ENCODE measurements at places on chromosomes 5 and 9.

DNA sequence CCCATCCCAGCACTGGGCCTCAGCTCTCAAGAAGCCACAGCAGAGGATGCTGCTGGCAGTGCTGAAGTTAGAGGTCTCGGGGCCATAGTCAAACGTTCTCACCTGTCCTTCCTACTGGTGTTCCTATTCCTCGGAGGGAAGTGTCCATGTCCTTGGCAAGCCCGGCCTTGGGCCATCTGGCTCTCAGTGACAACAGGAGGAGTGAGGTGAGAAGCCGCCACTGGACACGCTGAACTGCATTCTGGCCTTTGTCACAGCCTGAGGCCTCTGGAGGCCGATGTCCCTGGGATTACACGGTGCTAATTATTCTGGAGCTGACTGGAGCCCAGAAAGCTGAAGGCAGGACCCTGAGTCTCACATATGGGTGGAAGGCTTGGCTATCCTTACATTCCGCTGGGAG, 92.5 kb downstream of the OLFM1 start:
- DNase-seq, result no peak

- DNase-seq, result no peak
Measured at GRCh38 chr5:115840873-115841272, 492 bp downstream of the ATG12 start.

GRCh38 chr5:177294632-177295031, 8.9 kb downstream of the RAB24 start:
- DNase-seq, result no peak

- peak; percentile 50 for DNase-seq
Measured at GRCh38 chr5:114101153-114101552, 260.7 kb upstream of the KCNN2 start.

DNA sequence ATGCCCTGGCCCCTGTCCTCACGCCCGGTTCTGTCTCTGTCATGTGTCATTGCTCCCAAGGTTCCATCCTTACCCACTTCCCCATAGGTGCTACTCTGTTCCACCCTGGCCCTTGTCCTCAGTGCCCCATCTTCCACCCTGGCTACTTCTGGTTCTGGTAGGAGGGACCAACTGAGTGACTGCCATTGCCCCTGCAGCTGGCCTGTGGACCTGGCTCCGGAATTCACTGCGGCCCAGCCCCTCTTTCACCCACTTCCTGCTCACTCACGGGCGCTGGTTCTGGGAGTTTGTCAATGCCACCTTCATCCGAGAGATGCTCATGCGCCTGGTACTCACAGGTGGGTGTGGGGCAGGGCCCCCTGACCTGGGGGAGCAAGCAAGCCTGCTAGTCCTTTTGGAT, 7.4 kb downstream of the PTGS1 start:
- peak; percentile 33 for DNase-seq

GRCh38 chr5:171654881-171655280, 130.7 kb upstream of the SMIM23 start:
- DNase-seq, result peak; percentile 34

DNA sequence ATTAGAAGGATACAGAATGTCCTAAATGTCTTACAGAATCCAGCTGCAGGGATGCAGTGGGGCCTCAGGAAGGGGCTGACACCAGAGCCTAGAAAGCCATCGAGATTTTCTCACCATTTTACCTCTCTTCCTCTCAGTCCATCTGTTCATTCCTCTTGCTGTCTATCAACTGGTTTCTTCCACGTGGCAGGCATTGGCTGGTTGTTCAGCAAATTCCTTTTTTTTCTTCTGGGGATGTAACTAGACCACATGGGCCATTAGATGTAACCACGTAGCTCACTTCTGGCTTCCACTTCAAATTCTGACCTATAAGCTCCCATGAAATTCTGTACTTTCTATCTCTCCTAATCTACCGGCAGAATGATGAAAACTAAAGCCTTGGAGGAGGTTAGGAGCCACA, 93.6 kb upstream of the MTAP start:
- no peak for DNase-seq

DNA sequence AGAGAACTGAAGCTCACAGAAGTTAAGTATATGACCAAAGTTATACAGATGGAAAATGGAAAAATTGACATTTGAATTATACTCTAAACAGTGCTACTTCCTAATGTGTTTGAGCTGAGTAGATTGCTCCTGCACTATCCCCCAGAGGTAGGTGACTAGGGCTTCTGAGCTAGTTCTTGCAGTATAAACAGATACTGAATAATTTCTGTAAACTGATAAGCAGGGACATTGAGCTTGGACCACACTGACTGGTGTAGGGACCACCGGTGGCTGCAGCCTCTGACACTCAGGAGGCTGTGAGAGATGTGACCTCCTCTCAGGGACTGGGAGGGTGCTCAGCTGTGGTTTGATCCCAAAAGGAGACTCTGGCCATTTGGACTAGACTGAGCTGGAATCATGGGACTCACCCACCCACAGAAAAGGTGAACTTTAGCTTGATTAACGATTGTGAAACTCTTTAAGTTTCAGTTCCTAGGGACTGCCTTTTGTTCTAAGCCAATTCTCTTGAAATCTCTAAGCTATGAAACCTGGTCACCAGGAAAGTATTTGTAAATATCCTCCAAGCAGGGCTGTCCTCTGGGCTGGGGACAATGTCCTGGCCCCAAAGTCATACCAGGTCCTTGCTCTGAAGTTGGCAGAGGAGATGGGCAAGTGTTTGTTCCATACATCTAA, 291.5 kb downstream of the SEC61B start:
- DNase-seq, result peak; percentile 73

GRCh38 chr5:98963019-98963418, 34.2 kb upstream of the CHD1 start:
- DNase-seq, result no peak

GRCh38 chr5:18113721-18114120, 479.5 kb downstream of the TAF11L14 start:
- DNase-seq, result peak; percentile 45

GRCh38 chr9:3836011-3836410, 310.2 kb upstream of the RFX3 start:
- no peak for DNase-seq

DNA sequence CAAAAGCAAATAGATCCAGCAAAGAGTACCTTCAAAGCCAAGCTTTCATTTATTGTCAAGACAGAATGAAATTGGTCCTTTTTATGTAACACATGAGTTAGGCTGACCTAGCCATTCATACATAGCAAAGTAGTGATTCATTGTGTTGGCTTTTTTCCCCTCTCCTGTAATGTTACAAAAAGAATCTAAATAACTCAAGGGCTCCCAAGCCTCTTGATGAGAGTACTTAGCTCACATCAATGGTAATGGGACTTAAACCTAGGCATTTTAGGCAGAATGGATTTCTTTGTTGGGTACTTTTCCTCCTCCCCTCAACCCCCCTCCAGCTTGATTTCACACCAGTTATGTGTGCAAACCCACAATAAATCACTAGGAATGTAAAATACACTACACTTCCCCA, 123.7 kb downstream of the EBF1 start:
- no peak for DNase-seq

GRCh38 chr5:135140446-135141204, 106.6 kb upstream of the PITX1 start:
- peak; percentile 95 for DNase-seq

GRCh38 chr5:142823126-142823525, 52.9 kb downstream of the ARHGAP26 start:
- DNase-seq, result no peak

DNA sequence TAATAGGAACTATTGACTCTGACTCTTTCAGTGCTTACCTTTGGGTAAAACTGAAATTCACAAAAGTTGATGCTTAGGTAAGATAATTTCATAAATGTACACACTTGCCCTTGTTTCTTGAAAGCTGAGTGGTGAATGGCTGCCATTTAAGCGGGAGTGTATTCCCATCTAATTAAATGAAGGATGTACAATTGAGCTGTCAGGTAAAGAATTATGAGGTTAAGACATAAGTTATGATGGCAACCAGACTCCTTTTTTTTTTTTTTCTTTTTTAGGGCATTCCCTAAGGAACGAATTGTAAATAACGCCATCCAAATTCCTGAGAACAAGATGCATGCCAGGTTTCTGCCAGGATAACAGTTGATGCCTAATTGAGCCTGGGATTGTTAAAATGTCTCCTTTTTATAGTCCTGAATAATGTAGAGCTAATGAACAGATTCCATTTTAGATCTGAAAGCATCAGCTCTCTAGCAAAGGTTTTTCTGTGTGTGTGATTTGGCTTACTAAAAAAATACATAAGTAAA, 199.7 kb downstream of the ISL1 start:
- DNase-seq, result no peak

DNA sequence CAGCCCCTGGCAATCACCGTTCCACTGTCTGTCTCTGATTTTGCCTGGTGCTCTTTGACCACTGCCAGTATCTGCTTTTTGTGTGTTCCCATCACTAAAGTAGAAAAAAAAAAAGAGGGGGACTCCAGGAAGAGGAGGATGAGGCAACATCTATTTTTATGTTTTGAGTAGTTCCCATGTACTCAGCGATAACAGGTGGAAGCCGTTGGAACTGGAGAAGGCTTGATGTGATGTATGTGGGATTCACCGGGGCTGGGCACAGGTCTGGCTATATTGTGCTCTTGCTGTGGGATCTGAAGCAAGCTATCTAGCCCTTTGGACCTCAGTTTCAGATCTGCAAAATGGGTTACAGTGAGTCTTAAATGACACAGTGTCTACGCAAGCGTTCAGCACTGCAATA, 104.9 kb downstream of the SLIT3 start:
- DNase-seq, result no peak

DNA sequence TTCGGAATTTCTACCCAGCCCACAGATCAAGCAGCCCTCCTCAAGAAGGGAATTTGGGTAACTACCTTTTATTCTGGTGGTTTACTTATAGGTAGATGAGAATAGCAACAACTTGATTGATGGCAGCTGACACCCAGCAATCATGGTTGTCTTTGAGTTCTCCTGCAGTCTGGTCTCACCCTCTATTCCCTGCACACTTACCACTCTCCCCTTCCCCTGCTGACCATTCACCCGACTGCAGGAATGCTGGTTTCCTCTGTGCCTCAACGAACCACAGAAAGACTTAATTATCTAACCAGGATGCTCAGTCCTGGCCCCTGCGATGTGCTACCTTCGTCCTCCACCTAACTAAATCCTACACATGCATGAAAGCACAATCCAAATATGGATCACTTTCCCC, 243.0 kb downstream of the RFK start:
- DNase-seq, result no peak

DNA sequence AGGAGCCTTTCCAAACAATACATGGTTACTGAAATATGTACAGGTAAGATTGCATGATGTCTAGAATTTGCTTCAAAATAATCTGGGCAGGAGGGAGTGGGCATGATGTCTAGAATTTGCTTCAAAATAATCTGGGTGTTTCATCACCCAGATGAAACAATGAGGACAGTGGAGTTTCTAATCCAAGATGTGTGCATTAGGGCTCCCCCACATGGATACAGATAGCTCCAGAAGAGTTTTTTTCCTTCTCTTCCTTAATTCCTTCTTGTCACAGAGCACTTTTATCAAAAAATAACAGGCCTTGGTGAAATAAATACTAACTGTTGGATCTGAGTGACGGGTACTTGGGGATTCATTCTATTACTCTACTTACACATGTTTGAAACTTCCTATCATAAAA, 14.9 kb downstream of the ATOX1 start:
- DNase-seq, result no peak

DNA sequence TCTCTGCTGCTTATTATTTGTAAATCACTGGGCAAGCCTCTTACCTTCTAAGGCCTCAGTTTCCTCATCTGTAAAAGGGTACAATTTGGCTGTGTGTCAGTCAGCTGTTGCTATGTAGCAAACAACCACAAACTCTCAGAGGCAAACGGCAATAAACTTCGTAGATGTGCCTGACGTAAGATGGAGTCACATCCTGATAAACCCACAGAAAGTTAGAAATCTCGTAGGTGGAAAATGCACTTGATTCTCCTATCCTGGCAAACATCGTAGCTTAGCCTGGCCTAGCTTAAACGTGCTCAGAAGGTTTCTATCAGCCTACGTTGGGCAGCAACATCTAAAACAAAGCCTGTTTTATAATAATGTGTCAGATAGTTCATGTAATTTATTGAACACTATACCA, 35.0 kb upstream of the UNC5A start:
- no peak for DNase-seq

GRCh38 chr5:76341651-76342334, 61.3 kb upstream of the IQGAP2 start:
- DNase-seq, result peak; percentile 69

DNA sequence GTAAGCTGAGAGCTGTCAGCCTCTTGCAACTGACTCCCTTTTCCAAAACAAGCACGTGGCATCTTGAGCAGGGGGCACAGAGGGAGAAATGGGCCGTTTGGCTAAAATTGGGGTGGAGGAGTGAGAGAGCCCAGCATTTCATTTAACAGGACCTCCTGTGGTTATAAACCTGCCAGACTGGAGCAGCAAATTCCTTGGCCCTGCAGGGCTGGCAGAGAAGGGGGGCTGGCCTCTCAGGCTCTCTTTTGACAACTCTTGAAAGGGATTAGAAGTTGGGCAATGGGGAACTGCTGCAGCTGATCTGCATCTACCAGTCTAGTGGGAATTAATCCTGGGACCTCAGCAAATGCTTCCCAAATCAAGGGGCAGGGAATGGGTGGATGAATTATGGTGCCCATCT, 7.2 kb upstream of the POU4F3 start:
- no peak for DNase-seq

DNA sequence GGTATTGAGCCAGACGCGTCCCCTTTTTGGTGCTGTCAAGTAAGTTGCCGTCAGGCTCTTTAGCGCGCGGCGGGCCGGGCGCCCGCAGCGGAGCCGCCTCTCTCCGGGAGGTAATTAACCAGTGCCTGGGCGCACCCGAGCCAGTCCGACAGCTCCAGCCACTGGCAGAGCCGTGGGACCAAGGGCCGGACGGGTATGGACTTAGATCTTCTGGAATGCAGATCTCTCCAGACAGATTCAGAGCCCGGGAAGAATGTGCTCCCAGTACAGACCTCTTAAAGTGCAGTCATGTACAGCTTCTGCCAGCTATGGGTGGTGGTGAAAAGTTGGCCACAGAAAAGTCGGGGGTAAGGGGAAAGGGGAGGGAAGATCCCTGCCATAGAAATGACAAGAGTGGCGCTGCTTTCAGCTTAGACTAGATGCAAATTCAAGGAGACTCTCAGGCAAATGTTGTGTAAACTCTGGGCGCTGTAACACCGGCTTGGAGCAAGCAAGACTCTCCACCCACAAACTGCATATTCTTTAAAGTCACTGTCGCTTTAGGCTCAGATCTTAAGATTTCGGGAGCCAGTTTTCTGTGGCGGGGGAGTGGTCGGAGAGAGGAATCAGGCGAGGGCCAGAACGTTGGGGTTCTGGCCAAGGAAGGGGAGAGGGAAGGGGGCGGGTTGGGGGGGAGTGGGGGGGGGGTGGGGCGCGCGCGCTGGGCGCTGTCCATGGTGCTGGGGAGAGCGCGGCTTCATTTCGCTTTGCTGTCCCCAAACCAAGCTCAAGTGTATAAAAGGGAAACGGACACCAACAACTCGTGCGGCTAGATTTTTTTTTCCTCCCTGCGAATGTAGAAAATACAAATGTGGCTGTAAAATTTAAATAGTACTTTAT, 29.2 kb downstream of the NR2F1 start:
- DNase-seq, result no peak

GRCh38 chr9:137112564-137113384, 1.8 kb downstream of the DPP7 start:
- no peak for DNase-seq

- DNase-seq, result no peak
Measured at GRCh38 chr5:117738571-117738970, 1163.9 kb upstream of the SEMA6A start.
